Activated CD8-positive, alpha-beta T cell treated with anti-CD3 and anti-CD28 coated beads, Interleukin-2, amount 10 ng/mL, durations not matched to agents 7 days and 5 days (primary cell): ENCODE measurements at places on chromosomes 2 and 18. TPM values are rescaled to one million over a fixed set of nuclear protein-coding genes. Genes with fewer than 3 reads are reported as not detected.

Gene PTPRM
- 0.76 TPM for total RNA-seq

Gene ASB18
- total RNA-seq, result not detected

Gene PSMD14
- 72.2 TPM for total RNA-seq

Gene TMEM247
- total RNA-seq, result not detected

Gene ACADL
- total RNA-seq, result not detected

Gene ST8SIA3
- not detected for total RNA-seq

Gene GAREM2
- 5.5 TPM for total RNA-seq

Gene ABHD3
- 54.0 TPM for total RNA-seq

Gene CAMKMT
- 12.7 TPM for total RNA-seq

Gene C2orf72
- total RNA-seq, result 0.34 TPM

Gene PARD3B
- 1.0 TPM for total RNA-seq

Gene HOXD10
- total RNA-seq, result not detected

Gene ZNF532
- 0.50 TPM for total RNA-seq

Gene PPP1R1C
- total RNA-seq, result not detected

Gene OR6B2
- total RNA-seq, result not detected

Gene FBXO36
- 1.0 TPM for total RNA-seq

Gene GATA6
- not detected for total RNA-seq

Gene EGR4
- total RNA-seq, result not detected

Gene SLC4A5
- 2.8 TPM for total RNA-seq

Gene RASGRP3
- total RNA-seq, result 4.0 TPM

Gene STPG4
- not detected for total RNA-seq

Gene CYP26B1
- total RNA-seq, result not detected

Gene ACMSD
- not detected for total RNA-seq

Gene DOK6
- not detected for total RNA-seq

Gene SLC23A3
- 2.2 TPM for total RNA-seq

Gene PROKR1
- total RNA-seq, result not detected

Gene RAX
- not detected for total RNA-seq

Gene SP140L
- total RNA-seq, result 96.2 TPM
